Neural progenitor cell (in vitro differentiated cells): ENCODE measurements at places on chromosomes 12 and 14. TPM values are rescaled to one million over a fixed set of nuclear protein-coding genes. Genes with fewer than 3 reads are reported as not detected.

- no peak overlapping the region for H3K27ac ChIP-seq
- peak overlapping the region; percentile 71 for H3K4me3 ChIP-seq
- peaks cover 30% of the 10 kb centered on the region for H3K4me1 ChIP-seq
- no peaks in the 10 kb centered on the region for H3K27me3 ChIP-seq
Observed at GRCh38 chr12:92927436-92928281, 1.4 kb downstream of the EEA1 start.

GRCh38 chr12:79058342-79058741 is 193.8 kb downstream of the SYT1 start:
- no peak overlapping the region for H3K4me3 ChIP-seq
- peaks cover 15% of the 10 kb centered on the region for H3K4me1 ChIP-seq
- H3K27ac ChIP-seq, result no peak overlapping the region
- H3K27me3 ChIP-seq, result no peaks in the 10 kb centered on the region
- DNase-seq, result no peak
- no peaks in the 10 kb centered on the region for H3K36me3 ChIP-seq

DNA sequence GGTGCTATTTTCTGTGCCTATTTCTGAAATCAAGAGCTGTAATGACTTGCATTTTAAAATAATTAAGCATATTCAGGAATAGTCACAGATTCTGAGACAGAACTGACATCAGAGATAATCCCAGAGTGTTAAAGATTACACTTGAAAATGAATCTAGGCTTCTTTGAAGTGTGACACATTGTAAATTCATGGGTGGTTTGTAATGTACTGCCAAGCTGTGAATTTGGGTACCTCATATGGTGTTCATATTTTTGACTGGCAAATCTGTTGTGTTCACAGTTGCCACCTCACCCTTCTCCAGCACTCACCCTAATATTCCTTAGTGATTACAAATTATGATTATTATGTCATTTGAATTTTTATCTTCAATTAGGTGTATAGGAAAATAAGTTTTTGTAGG is 78.5 kb upstream of the CSRP2 start:
- no peak overlapping the region for H3K27ac ChIP-seq
- H3K36me3 ChIP-seq, result no peaks in the 10 kb centered on the region
- H3K27me3 ChIP-seq, result no peaks in the 10 kb centered on the region

DNA sequence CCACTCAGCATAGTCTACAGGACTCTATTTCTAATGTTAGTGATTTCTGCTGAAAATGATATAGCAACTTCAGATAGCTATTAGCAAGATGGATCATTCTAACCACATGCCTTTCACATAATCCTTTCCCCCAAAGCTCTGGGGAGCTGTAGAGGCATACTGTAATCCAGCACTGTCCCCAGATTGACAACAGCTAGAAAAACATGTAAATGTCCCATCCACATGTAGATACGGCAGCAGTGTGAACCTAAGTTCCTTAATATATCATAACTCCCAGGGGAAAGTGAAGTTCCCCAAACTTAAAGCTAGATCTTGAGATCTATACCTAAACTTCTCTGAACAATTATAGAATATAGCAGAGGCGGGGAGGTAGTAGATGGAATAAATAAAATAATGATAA is 14.0 kb downstream of the ZNF664 start:
- peaks cover 13% of the 10 kb centered on the region for H3K4me1 ChIP-seq
- H3K4me3 ChIP-seq, result no peak overlapping the region
- peaks cover 7% of the 10 kb centered on the region for H3K36me3 ChIP-seq
- no peak overlapping the region for H3K27ac ChIP-seq

DNA sequence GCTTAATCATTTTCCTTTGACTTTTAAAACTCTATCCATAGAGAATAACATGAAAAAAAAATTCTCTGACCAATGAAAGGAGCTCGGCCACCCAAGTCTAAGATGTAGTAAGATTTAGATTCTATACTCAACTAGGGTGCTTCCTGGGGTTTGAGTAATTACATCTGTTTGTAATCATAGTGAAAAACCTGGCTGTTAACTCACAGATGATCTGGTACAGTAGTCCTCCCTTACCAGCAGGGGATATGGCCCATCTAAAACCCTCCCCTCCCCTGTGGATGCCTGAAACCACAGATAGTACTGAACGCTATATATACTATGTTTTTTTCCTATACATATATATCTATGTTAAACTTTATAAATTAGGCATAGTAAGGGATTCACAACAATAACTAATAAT is 89.2 kb downstream of the DAAM1 start:
- peaks cover 17% of the 10 kb centered on the region for H3K4me1 ChIP-seq
- no peak overlapping the region for H3K4me3 ChIP-seq

Gene DRAM1
- total RNA-seq, result 1.2 and 1.3 TPM in 2 replicates

DNA sequence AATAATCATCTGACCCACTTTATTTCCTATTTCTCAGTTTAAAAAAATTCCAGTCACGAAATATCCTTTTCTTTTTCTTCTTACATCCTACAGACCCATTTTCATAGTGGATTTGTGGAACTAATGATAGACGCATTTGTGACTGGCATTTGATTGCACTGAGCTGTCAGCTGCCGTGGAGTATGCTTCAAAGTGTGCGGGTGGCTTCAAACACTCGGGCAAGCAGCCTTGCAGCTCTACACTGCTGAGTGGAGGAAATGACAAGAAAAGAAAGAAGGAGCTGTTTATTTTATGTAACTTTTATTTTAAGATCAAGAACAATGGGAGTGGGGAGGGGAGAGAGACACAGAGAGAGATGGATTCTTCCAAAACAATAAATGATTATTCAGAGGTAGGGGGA is 112.8 kb upstream of the NAP1L1 start:
- no peaks in the 10 kb centered on the region for H3K4me1 ChIP-seq
- H3K27me3 ChIP-seq, result no peaks in the 10 kb centered on the region
- H3K36me3 ChIP-seq, result no peaks in the 10 kb centered on the region
- DNase-seq, result no peak
- no peak overlapping the region for H3K4me3 ChIP-seq
